ENCODE measurements at places on chromosomes 3 and 15. TPM values are rescaled to one million over a fixed set of nuclear protein-coding genes. Genes with fewer than 3 reads are reported as not detected.

- H3K27ac ChIP-seq, result no peak overlapping the region
- no peak for DNase-seq
- H3K27me3 ChIP-seq, result no peaks in the 10 kb centered on the region
- no peaks in the 10 kb centered on the region for H3K4me1 ChIP-seq
- no peak overlapping the region for H3K4me3 ChIP-seq
These were observed 29.4 kb downstream of the PLAAT1 start for GRCh38 chr3:193270451-193270850.

Gene ROBO2
- total RNA-seq, result 6.0 TPM

GRCh38 chr15:43285609-43286037, 18.9 kb upstream of the TGM5 start:
- no peaks in the 10 kb centered on the region for H3K4me1 ChIP-seq
- no peaks in the 10 kb centered on the region for H3K36me3 ChIP-seq
- no peaks in the 10 kb centered on the region for H3K27me3 ChIP-seq
- H3K4me3 ChIP-seq, result no peak overlapping the region
- H3K27ac ChIP-seq, result no peak overlapping the region
- DNase-seq, result peak; percentile 68

Gene WDR72
- total RNA-seq, result 0.55 TPM

- no peaks in the 10 kb centered on the region for H3K27me3 ChIP-seq
- H3K27ac ChIP-seq, result no peak overlapping the region
- no peak for DNase-seq
- H3K4me3 ChIP-seq, result no peak overlapping the region
- peaks cover 7% of the 10 kb centered on the region for H3K4me1 ChIP-seq
These were observed 19.0 kb downstream of the POPDC2 start for GRCh38 chr3:119641416-119641815.

Gene RFTN1
- 82.5 TPM for total RNA-seq

DNA sequence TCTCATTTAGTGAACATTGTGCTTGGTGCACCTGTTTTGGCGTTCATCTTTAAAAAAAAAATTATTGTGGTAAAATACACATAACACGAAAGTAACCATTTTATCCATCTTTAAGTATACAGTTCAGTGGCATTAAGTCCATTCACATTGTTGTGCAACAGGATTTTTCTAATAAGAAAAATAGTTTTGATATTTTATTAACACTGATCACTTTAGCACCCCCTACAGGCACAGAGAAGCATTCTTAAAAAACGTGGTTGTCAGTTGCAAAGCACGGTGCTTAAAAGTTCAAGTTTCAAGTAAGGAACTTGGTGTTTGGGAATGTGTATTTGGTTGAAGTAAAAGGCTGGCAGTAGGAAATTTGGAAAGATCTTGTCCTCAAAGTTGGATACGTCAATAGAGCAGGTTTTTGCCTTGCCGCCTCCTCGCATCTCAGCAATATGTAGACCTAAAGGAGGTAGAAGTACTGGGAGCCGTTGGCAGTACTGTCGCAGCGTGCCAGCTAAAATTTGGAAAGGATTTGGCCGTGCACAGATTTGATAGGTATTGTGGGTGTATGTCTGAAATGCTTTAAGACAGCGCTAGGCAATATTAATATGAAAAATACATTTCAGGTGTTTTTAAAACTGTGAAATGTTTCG, 110.4 kb downstream of the LRRC28 start:
- peaks cover 3% of the 10 kb centered on the region for H3K36me3 ChIP-seq
- no peak for DNase-seq
- no peak overlapping the region for H3K27ac ChIP-seq
- no peaks in the 10 kb centered on the region for H3K27me3 ChIP-seq

GRCh38 chr3:119702530-119703527, at the start of gene CFAP91:
Gene CFAP91 (plus strand): TSS chr3:119703022. CDS start chr3:119703099, 77 bp downstream.
- no peaks in the 10 kb centered on the region for H3K27me3 ChIP-seq
- no peaks in the 10 kb centered on the region for H3K36me3 ChIP-seq
- peaks cover 6% of the 10 kb centered on the region for H3K4me1 ChIP-seq

- no peak for DNase-seq
- no peaks in the 10 kb centered on the region for H3K36me3 ChIP-seq
- no peaks in the 10 kb centered on the region for H3K27me3 ChIP-seq
- peaks cover 10% of the 10 kb centered on the region for H3K4me1 ChIP-seq
- H3K27ac ChIP-seq, result no peak overlapping the region
- H3K4me3 ChIP-seq, result no peak overlapping the region
These were observed 8.0 kb upstream of the TPM1 start for GRCh38 chr15:63034578-63034977.

GRCh38 chr3:197540961-197541377, 14.8 kb downstream of the BDH1 start:
- H3K27ac ChIP-seq, result no peak overlapping the region
- H3K4me3 ChIP-seq, result no peak overlapping the region
- H3K36me3 ChIP-seq, result no peaks in the 10 kb centered on the region
- H3K27me3 ChIP-seq, result no peaks in the 10 kb centered on the region

- H3K4me1 ChIP-seq, result no peaks in the 10 kb centered on the region
- no peak overlapping the region for H3K27ac ChIP-seq
- no peaks in the 10 kb centered on the region for H3K36me3 ChIP-seq
- H3K27me3 ChIP-seq, result no peaks in the 10 kb centered on the region
These were observed 150.9 kb upstream of the ATP10A start for GRCh38 chr15:26013981-26014380.

DNA sequence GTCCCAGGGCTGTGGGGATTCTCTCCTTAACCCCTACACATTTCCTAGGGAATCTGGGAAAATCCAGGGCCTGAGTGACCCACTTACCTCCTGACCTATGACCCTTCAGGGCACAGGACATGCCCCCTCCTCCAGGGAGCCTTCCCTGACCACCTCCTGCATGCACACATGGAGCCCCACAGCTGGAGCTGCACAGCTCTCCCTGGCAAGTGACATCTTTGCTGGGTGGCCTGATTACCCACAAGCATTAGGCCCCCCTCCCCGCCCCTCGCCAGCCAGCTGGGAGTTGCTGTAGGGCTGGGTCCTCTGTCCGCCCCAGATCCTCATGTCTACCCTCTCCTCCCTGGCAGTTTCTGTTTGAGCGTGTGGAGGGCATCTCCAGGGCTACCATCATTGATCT, 21.4 kb downstream of the HDAC11 start:
- no peak overlapping the region for H3K27ac ChIP-seq
- H3K4me3 ChIP-seq, result no peak overlapping the region
- no peaks in the 10 kb centered on the region for H3K27me3 ChIP-seq
- H3K4me1 ChIP-seq, result peaks cover under 1% of the 10 kb centered on the region
- H3K36me3 ChIP-seq, result peaks cover 18% of the 10 kb centered on the region

Measured in lung (tissue), 17 donors.